Kidney epithelial cell (primary cell): ENCODE measurements at places on chromosomes 11 and 22. TPM values are rescaled to one million over a fixed set of nuclear protein-coding genes. Genes with fewer than 3 reads are reported as not detected.

GRCh38 chr11:70383664-70384565, 14.4 kb upstream of the CTTN start:
- no peak for DNase-seq

FXYD2 gene
- total RNA-seq = 5.0 and 7.5 TPM in 2 replicates

NXPE2 gene
- total RNA-seq = not detected in 2 replicates

GRCh38 chr22:22479116-22479515, 29.4 kb downstream of the ZNF280B start:
- DNase-seq = no peak

VSIG2 gene
- 0.50 TPM in 1 of 2 replicates, not detected in the other for total RNA-seq

GRCh38 chr11:47378836-47379170, 456 bp upstream of the SPI1 start:
- no peak for DNase-seq

MFRP gene
- total RNA-seq = not detected in 2 replicates

PANX2 gene
- 0.33 and 1.1 TPM in 2 replicates for total RNA-seq

DNA sequence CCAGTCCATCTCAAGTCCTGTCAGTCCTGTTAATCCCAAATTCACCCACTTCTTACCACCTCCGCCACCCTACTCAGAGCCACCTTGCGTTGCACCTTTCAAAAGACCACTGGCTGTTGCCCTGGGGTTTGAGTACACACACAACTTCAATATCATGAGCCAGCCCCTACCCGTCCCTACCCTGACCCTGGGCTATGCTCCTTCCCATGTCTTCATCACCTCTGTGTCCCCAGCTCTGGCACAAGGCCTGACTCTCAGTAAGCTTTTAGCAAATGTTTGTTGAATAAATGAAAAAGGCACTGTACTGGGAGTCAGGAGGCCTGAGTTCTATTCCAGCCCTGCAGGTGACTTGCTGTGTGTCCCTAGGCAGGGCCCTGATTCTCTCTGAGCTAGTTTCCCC, 26.5 kb downstream of the OTOG start:
- DNase-seq = no peak
